ENCODE measurements at places on chromosomes 3 and 15.

GRCh38 chr3:127899200-127899599, 15.8 kb upstream of the KBTBD12 start:
- DNase-seq: no peak

GRCh38 chr3:139561255-139561817, 21.8 kb upstream of the RBP1 start:
- DNase-seq: no peak

- DNase-seq: no peak
These were observed 12.8 kb downstream of the SYNM start for GRCh38 chr15:99117563-99118257.

DNA sequence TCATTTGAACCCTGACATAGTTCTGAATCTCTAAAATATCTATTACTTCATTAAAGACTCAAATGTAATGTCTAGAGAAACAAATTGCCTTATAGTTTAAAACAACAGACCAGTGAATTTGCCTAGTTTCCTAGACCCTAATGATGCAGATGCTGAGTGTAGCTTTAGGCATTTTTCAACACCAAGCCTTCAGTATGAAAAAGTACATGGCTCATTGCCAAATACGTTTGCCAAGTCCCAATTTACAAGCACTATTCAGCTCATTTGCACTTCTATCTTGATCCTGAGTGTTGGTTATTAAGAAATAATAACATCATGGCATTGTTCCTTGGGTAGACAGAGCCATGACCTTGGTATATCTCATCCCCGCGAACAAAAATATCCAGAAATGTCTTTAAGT, 46.8 kb downstream of the EOMES start:
- DNase-seq: no peak

GRCh38 chr15:64521201-64521600, 60.8 kb downstream of the ZNF609 start:
- no peak for DNase-seq

GRCh38 chr15:66134284-66134683, 119.3 kb downstream of the MEGF11 start:
- no peak for DNase-seq

DNA sequence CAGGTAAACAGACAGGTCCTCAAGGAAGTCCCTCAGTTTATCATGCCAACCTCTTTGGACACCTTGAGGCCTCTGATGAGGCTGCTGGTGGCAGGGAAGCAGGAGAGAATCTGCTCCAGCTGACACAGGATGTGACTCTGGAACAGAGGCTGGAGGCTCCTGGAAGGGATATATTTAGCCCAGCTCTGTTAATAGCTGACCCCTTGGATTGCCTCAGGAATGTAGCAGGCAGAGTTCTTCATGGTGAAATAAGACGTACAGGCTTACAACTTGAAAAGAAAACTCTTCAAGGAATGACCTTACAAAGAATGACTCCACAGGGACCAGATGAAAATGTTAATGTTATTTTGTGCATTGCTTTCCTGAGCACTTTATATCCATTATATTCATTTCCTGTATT, 90.5 kb downstream of the AQP9 start:
- no peak for DNase-seq

- DNase-seq: no peak
These were observed 247.8 kb upstream of the FEZF2 start for GRCh38 chr3:62621176-62621575.

- DNase-seq: no peak
These were observed 1361.4 kb downstream of the ROBO1 start for GRCh38 chr3:78406396-78406795.

GRCh38 chr15:100781961-100782530, 97.6 kb upstream of the ALDH1A3 start:
- DNase-seq: no peak

DNA sequence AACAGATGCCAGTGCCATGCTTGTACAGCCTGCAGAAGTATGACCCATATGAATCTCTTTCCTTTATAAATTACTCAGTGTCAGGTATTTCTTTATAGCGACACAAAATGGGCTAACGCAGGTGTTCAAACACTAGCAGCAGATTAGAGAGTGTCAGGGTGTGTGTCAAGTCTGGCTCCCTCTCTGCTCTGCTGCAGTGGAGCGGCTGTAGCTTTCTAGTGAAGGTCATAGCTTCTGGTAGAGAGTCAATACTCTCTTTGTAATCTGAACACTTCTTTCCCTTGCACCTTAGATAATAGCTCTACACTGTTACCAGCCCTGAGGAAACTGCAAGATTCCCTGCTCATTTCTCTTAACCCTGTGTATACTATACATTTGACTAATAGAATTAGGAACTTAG, 483.2 kb upstream of the TGFBR2 start:
- no peak for DNase-seq

GRCh38 chr15:36897834-36898233, 202.5 kb downstream of the MEIS2 start:
- DNase-seq: no peak

GRCh38 chr3:55333046-55333445, 154.1 kb downstream of the WNT5A start:
- DNase-seq: no peak

DNA sequence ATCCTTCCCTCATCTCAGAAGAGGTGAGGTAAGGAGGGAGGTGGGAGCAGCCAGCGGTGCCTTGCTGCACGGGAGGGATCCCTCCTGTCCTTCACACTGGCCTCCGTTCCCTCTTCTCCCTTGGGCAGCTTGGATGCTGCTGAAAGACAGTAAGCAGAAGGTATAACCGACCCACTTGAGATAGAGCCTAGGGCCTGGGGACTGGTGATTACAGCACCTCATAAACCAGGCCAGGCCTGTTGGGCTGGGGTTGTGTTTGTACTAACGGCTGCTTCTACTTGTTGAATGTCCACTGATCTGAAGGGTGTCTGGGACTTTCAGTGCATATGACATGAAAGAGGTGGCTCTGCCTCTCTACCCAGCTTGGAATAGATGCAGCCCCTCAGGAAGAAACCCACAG, 25.0 kb downstream of the SEMA6D start:
- DNase-seq: no peak

DNA sequence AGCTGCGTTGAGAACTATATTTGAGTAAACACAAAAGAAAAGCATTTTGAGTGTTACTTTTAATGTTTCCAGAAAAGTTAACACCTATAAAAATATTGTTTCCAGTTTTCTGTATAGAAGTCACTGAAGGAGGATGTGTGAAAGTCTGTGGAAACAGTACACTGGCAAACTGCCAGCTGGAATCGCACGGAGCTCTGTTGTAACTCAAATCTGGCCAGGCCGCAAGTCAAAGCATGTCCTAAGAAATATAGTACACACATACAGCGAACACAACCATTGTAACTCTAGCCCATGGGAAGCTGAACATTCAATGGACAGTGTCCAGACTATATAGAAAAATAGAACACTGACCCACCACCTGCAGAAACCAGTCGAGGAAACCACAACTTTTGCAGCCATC, 657.2 kb downstream of the FHIT start:
- no peak for DNase-seq

DNA sequence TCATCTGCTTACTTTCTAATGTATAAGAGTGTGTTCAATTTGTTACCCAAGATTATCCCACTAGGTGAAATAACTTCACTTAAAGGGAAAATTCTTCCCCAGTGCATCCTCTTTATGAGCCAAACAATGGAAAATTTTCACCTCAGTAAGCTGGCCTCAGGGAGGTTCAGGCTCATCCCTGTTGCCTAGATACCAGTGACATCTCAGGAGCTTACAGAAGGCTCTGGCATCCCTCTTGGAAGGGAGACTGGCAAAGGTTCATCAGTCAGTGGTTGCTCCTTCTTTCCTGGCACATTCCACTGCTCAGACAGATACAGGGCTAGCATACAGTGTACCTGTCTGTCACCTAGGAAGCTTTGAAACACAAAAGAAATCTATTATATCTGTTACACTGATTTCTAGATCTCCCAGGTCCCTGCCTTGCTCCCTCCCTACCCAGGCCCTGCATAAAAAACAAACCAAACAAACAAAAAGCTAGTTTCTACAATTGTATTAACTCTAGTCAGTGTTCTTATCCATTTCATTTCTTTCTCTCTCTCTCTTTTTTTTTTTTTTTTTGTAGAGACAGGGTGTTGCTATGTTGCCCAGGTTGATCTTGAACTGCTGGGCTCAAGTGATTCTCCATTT, 1.7 kb downstream of the IP6K2 start:
- DNase-seq: no peak

Measured in GDM1 (cell line).